ENCODE measurements at places on chromosomes 2 and 18.

GRCh38 chr2:172423160-172423559 lies 4.2 kb upstream of the ITGA6 start:
- DNase-seq, result no peak

DNA sequence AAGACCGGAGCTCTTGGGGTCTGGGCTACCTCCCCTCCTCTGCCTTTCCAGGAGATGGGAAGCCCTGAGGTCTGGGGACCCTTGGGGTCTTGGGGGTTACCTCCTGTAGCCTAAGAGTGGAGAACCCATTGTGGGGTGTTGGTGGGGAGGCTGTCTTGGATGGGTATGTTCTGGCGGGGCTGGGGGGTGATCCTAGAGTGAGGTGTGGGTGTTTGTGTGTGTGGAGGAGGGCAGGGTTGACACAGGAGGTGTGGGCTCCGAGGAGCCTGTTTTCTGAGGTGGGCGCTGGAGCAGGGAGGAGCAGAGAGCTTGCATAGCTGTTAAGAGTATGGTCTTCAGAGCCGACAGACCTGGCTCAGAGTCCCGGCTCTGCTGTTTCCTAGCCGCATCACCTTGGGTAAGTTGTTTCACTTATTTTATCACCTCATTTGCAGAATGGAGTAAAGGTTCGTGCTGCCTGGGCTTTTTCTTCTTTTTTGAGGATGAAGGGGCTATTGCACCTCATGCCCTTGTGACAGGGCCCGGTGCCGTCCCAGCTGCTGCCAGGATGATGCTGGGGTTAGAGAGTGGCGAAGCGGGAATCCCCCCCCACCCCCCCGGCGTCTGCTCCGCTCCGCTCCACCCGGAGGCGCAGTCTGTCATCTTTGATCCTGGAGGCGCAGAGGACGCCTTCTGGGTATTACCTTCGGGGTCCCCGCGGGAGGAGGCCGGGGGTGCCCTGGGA lies 17.2 kb downstream of the TET3 start:
- no peak for DNase-seq

DNA sequence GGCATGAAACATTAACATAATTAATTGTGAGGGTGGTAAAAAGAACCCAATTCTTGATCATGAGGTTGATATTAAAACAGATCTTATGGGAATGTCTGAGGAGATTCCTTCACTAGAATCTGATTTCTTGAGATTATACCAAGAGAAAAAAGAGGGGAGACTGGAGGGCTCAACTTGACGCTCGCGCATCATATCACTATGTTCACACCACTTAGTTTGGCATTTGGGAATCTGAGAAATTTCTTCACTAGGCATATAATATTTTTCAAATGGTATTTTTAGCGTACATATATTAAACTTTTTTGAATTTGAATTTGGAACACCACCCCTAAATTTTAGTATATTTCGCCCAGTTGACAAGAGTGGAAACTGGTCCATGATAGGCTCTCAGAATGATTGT lies 140.1 kb downstream of the SATB2 start:
- DNase-seq, result no peak

DNA sequence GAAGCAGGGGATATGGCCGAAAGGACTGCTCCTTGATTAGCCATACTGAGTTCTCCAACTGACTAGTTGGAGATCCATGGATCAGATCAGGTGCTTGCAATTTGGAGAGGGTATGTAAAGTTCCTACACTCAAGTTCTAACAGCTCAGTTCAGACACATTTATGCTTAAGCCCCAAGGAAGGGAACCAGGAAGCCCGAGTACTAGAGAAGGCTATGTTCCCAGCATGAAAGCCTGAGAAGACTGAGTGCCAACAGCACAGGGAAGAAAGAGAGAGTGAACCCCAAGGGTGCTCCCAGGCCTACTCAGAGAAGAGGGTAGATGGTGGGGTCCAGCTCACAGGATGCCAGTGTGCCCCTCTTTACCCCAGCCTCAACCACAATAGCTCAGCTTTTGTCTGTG lies 16.1 kb upstream of the SPTBN1 start:
- no peak for DNase-seq

DNA sequence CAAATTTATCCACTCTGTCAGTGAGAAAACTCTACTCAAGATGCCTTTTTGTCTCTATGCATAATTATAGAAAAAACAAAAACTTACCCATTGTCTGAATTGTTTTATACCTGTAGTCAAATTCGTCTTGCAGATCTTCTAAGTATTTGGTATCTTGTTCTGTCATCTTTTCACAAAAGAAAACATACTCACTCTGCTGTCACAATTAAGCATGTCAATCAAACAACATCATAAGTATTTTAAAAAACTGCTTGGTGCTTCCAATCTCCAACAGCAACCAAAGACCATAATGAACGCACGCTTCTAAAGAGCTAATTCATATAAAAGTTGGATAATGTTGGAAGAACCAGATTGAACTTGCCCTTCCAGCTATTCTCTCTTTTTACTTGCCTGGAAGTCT lies 55.6 kb upstream of the STAT1 start:
- no peak for DNase-seq

GRCh38 chr2:181174611-181175580 lies 194.5 kb downstream of the UBE2E3 start:
- DNase-seq, result peak; percentile 77

GRCh38 chr2:142734231-142734630 lies 143.2 kb upstream of the KYNU start:
- DNase-seq, result no peak

DNA sequence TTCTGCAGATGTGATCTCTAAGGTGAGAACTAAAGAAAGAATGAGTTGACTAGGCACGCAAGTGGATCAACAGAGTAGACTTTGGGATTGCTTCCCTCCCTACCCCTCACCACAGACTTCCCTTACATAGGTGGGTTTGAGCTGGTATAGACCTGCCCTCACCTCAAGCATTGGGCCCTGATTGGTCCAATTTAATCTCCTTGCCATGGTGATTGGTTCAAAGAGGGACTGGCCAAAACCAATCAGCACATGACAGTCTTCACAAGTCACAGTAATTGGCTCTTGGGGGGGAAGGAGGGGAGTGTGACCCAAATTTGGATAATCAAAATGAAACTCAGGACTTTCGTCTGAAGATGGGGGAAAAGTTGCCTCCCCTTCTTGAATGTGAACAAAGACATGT lies 36.6 kb upstream of the LNPK start:
- DNase-seq, result no peak

DNA sequence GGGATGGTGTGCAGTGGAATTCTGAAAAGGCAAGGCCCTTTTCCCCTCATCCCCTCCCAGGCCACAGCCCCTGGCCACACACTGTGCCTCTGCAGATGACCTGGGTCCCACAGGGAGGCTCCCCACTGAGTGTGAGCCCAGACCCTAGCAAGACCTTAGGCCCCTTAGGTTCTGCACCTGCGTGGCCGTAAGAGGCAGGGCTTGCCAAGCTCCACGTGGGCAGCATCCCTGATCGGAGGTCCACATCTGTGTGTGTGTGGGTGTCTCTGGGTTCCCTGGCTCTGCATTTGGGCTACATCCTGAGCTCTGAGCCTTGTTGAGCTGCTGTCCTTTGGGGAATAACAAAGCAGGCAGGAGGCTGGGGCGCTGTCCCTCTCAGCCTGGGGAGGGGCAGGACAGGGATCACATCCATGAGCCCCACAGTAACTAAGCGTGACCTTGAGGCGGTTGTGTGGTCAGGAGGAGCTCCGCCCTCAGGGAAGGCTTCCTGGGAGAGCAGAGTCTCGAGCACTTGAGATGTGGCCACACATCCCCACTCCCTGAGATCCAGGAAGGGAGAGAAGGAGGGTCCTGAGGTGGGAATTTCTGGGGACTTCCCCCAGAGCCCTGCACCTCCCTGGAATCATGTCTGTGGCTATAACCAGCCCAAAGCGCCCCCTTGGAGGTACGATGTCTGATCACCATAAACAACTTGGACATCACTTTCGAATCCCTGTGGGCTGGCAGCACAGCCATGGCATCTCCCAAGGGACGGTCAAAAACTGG lies 84.8 kb downstream of the STPG4 start:
- DNase-seq, result no peak

- DNase-seq, result no peak
Observed at GRCh38 chr2:111053825-111054515, 66.7 kb upstream of the BCL2L11 start.

GRCh38 chr2:99490623-99491461 lies 1.0 kb upstream of the REV1 start:
- DNase-seq, result no peak

- DNase-seq, result no peak
Observed at GRCh38 chr2:196783431-196784094, 15.9 kb downstream of the GTF3C3 start.

DNA sequence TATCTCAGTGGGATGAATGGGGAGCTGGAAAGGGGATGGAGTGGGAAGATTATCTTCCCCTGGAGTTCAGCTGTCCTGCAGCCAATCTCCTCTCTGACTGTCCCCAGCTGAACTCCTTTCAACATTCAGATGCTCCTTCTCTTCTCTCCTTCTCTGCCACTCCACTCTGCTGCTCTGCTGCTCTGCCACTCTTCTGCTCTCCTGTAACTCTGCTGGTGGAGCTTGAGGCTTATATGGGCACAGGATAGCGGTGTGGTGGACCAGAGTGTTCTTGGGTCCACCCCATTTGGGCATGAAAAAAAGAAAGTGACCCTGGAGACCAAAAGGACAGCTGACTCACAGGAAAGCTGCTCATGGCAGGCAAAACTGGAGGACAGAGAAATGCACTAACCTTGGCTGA lies 26.6 kb downstream of the FAHD2B start:
- DNase-seq, result no peak

DNA sequence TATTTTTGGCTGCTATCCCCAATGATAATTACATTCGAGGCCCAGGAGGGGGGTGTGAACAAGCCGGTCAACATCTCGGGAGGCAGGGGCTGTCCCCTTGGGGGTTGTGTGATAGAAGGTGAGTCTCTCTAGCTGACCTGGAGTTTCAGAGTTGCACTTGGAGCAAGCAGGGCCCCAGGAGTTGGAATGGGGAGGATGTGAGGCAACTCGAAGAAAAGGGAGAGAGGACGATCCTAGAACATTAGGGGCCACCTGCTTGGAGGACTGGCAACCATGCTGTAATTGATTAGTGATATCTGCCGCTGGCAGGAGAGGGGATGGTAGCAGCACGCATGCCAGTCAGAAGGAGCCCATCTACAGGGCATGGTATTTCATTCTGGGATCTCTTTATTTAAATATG lies 122.6 kb downstream of the CTIF start:
- no peak for DNase-seq

DNA sequence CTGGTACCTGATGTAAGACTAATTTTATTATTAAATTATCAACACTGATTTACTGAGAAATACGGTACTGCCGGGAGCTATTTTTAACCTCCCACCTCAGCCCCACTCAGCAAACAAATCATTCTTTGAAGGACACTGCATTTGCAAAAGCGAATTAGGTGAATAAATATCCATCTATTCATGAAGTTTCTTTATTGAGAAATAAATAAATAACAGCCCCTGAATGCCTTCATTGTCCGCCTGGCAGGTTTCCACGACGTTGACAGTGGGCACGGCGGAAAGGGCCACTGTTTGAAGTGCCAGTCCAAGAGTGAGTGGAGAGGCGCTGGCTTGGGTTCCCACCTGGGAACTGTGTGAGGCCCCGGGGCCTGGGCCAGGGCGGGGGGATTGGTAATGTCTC lies 15.7 kb downstream of the C1QL2 start:
- peak; percentile 74 for DNase-seq

- DNase-seq, result peak; percentile 26
Observed at GRCh38 chr2:207765547-207765946, 4.2 kb downstream of the FZD5 start.

GRCh38 chr2:134594399-134594798 lies 124.4 kb downstream of the TMEM163 start:
- DNase-seq, result no peak

GRCh38 chr2:109475531-109476210 lies 138.1 kb downstream of the SEPTIN10 start:
- no peak for DNase-seq

- DNase-seq, result peak; percentile 42
Observed at GRCh38 chr2:216517447-216518225, 19.0 kb downstream of the RPL37A start.

DNA sequence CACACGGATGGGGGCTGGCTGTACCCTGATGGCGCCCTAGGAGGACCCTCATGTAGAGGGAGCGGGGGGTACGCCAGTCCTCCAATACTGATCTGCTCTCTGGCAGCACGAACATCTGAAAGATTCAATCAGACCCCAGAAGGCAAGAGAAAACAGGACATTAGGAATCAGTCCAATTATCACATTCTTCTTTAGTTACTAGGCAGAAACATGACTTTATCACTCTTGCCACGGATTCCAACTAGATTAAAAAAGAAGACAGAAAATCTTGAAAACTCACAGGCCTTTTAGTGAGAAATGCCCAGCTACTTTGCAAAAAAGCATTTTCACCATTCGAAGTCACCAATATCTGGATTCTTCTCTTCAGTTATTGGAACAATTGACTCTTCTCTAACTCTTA lies 68.4 kb downstream of the ID2 start:
- DNase-seq, result no peak

GRCh38 chr2:20378891-20379519 lies 28.4 kb upstream of the PUM2 start:
- DNase-seq, result peak; percentile 96

- no peak for DNase-seq
Observed at GRCh38 chr2:210267698-210268097, 42.5 kb upstream of the ACADL start.

GRCh38 chr2:230942920-230943896 lies 18.2 kb upstream of the GPR55 start:
- peak; percentile 70 for DNase-seq

DNA sequence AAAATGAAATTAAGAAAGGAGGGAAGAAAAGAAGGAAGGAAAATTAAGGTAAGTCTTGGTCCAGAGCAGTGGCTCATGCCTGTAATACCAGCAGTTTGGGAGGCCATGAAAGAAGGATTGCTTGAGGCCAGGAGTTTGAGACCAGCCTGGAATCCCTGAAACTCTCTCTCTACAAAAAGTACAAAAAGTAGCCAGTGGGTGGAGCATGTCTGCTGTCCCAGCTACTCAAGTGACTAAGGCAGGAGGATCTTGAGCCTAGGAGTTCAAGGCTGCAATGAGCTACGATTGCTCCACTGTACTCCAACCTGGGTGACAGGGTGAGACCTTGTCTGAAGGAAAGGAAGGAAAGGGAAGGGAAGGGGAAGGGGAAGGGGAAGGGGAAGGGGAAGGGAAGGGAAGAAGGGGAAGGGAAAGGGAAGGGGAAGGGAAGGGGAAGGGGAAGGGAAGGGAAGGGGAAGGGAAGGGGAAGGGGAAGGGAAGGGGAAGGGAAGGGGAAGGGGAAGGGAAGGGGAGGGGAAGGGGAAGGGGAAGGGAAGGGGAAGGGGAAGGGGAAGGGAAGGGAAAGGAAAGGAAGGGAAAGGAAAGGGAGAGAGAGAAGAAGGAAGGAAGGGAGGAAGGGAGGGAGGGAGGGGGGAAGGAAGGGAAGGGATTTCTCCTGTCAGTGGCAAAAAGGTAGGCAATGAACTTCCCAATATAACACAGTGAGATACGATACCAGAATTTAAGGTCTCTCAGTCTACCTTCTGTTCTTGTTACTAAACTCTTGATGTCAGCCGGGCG lies 412.8 kb downstream of the CMPK2 start:
- no peak for DNase-seq

Data from lung (tissue), 17 donors.